GF-D8 (cell line): ENCODE measurements at places on chromosomes 12 and 14.

GRCh38 chr12:14275886-14276285, 89.6 kb upstream of the ATF7IP start:
- peak; percentile 13 for DNase-seq

GRCh38 chr12:92877904-92878303, 51.2 kb downstream of the EEA1 start:
- no peak for DNase-seq

DNA sequence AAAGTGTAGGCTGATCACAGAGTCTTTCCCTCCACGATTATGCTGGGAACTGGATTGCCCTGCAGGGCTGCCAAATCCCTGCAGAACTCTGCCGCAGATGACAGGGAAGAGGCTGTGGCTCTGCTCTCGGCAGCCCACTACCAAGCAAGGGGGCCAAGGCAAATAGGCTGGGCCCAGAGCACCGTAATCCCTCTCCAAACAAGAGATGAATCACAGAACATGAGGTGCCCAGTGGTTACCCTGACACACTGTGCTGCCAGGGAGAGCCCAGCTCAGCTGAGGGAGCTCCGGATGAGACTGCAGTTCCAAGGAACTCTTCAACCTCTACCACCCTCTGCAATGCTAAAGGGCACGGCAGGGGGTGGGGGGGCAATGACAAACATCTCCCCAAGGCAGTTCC, 33.9 kb downstream of the STON2 start:
- DNase-seq: no peak

- no peak for DNase-seq
Observed at GRCh38 chr14:96590190-96590864, 88.1 kb downstream of the PAPOLA start.

- DNase-seq: no peak
Observed at GRCh38 chr14:91750634-91751198, 18.8 kb upstream of the CATSPERB start.

DNA sequence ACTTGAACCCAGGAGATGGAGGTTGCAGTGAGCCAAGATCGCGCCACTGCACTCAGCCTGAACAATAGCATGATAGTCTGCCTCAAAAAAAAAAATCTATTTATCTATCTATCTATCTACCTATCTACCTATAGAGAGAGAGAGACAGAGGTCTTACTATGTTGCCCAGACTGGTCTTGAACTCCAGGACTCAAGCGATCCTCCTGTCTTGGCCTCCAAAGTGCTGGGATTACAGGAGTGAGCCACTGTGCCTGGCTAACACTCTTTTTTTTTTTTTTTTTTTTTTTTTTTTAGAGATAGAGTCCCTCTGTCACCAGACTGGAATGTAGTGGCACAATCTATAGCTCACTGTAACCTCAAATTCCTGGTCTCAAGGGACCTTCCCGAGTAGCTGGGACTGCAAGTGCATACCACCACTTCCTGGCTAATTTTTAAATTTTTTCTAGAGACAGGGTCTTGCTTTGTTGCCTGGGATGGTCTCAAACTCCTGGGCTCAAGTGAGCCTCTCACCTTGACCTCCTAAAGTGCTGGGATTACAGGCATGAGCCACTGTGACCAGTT, 1.9 kb downstream of the FAM186A start:
- no peak for DNase-seq

DNA sequence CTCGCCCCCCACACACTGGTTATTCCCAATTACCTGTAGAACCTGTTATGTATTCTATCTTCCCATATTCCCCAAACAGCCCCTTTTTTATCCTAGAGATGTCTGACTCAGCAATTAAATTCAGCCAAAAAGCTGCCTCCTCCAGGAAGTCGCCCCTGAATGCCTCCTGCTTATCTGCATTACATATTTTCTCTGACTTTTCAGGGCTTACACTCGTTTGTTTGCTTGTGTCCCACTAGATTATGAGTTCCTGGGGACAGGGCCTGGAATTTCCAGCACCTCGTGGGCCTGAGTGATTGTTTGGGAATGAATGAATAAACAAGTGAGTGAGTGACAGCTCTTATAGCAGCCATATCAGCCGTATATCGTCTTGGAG, 99.3 kb upstream of the RFLNA start:
- DNase-seq: no peak

- DNase-seq: no peak
Observed at GRCh38 chr14:76125511-76125910, 26.2 kb upstream of the GPATCH2L start.

DNA sequence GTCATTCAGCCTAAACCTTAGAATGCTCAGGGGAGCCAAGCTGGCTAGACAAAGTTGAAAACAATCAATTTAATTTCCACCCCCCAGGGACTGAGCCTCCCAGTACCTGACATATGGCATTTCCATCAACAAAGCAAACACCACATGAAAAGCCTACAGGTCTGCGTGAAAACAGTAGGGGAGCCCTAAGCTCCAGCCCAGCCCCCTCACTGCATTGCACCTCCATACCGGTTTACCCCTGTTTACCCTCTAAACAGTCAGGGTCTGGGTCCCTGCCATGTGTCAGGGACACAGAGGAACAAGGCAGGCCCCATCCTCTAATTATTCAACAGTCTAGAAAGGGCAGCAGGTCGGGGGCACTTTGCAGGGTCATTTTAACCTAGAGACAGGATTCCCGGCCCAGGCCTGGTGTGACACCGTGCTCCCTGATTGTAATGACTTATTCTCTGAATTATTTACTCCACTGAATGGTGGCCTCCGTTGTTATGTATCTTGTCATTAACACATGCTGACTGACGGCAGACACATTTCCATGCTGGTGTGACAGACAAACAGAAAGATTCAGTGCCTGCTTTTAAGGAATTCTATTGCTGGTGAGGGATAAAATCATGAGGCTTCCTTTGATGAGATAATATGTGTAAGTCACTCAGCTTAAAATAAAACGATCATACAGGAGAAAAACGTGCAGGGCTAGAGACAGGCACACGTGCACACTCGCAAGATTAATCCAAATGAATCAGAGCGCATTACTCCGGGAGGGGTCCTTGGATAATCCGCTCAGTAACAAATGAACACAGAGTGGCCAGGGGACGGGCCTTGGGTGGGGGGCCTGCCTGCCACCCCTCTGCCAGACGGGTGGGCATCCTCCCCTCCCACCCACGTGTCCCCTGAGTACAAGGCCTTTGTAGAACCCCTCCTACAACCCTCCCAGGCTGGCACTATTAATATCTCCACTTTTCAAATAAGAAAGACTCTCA, 23.2 kb downstream of the CCDC88C start:
- DNase-seq: no peak

DNA sequence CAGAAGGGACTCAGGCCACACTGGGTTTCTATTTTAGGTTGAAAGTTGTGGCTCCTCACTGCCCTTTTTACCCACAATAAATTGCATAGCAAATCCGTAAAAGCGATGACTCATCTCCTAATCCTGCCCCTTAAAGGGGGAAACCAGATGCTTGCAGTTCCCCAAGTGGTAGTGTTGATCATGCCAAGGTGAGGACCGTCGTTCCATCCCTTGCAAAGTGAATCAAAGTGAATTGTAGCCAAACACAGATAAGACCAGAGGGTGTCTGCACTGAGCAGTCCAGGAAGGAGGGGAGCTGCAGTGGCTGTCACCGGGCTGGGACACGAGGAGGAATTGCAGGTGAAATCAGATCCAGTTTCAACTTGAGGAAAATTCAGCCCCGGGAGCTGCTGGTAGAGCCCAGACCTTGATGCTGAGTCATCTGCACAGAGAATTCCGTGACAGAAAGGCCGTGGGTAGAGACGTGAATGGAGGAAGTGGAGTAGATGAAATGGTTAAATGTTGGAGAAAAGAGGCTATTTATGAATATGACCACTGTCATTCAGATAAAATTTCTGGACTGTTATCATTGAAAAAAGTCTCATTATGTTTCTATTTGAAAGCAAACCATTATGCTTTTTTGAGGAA, 44.2 kb upstream of the MMP17 start:
- no peak for DNase-seq

- no peak for DNase-seq
Observed at GRCh38 chr14:75279763-75280290, 1.2 kb downstream of the FOS start.

DNA sequence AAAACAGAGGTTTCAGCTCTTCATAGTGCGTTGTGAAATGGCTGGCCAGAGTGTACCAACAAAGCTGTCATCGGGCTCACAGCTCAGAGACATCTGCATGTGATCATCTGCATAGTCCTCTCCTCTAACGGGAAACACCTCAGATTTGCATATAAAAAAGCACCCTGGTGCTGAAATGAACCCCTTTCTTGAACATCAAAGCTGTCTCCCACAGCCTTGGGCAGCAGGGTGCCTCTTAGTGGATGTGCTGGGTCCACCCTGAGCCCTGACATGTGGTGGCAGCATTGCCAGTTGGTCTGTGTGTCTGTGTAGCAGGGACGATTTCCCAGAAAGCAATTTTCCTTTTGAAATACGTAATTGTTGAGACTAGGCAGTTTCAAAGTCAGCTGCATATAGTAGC, 14.3 kb upstream of the PAPLN start:
- DNase-seq: no peak

DNA sequence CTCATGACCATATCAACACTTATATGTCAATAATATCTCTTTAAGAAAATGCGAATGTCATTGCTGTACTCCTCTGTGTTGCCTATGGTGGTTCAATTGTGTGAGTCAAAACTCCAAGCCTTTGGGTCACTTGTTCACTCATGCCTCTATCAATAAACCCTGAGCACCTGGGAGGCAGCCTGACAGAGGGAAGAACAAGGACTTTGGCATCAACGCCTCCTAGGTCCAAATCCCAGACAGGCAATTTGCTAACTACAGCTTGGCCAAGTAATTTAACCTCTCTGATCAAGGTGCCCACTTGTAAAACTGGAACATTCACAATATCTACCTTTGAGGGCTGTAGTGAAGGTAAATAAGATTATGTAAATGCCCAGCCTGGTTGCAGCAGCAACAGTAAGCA, 137.8 kb downstream of the SAMD4A start:
- DNase-seq: no peak

- DNase-seq: no peak
Observed at GRCh38 chr12:116395396-116395795, 117.9 kb upstream of the MED13L start.

DNA sequence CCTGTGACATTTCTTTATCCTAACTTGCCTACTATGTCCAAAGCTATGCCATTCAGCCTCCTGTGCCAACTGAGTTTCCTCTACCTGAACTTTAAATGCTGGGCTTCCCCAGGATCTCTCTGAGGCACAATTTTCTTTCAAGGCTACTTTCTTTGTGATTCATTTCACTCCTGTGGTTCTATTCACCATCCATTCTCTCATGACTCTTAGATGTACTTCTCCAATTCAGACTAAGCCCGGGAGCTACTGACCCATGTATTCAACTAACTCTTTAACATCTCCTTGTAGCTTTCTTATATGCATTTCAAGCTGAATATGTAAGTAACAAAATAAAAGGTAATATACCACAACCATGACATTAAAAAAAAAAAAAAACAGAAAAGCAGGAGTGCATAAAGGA, 738.9 kb upstream of the USP15 start:
- DNase-seq: no peak

DNA sequence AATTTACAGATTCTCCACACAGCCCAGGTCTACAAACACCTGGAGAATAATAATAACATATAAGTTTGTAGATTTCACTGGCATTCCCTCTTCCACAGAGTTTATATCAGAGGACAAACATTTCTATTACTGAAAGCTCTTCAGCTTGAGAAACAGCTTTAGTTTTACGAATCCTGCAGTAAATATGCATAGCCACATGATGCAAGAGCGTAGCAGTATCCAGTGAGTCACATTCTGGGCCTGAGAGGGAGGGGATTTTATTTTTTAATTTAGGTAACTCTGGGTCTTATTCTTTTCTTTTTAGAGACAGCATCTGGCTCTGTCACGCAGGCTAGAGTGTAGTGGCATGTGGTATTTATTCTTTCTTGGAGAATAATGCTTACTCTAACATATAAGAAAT, 1002.8 kb downstream of the TRHDE start:
- no peak for DNase-seq

DNA sequence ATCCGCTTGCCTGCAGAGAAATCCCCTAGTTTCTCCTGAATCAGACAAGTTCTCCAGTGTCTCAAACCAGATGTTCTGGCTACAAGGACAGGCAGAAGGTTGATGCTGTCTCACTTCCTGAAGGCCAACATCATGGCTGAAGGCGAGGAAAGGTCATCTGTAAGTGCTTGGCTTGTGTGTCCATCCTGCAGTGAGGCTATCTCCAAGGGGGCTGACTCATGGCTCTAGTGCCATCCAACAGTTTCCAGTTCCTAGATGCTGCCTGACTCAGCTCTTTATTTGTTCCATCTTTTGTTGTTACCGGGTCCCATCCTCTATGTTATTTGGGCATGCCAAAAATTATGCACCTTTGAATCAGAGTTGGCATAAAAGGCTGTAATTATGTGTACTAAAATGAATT, 232.1 kb upstream of the TBX3 start:
- DNase-seq: no peak

- DNase-seq: no peak
Observed at GRCh38 chr14:70514168-70515069, 20.4 kb downstream of the ADAM20 start.

DNA sequence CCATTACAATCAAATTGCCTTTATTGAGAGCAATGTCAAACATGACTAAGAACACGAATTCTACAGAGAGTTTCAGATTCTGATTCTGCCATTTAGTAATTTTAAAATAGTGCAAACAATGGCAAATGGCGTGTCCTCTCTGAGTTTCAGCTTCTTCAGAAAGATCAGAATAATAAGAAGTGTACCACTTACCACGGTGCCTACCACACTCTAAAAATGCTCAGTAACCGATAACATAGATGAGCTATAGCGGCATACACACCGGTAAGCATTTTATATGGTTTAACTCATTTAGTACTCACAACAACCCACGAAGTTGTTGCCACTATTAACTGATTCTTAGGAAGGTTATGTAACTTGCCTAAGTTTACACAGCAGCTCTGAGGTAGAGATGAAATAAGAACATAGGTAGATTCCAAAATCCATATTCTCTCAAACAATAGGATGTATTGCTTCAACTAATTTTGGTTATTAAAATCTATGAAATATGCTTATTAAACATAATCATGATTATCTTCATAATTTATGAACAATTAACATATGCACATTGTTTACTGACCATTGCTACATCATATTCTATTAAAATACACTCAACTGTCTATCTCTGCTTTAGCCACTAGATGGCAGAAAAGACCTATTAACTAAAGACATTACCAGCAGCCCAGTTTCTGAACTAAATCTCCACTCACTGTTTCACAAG, 38.3 kb downstream of the SLC6A15 start:
- peak; percentile 12 for DNase-seq

GRCh38 chr14:60760644-60761364, 26.2 kb downstream of the MNAT1 start:
- no peak for DNase-seq

GRCh38 chr12:13374793-13375192, 178.3 kb downstream of the EMP1 start:
- DNase-seq: no peak

DNA sequence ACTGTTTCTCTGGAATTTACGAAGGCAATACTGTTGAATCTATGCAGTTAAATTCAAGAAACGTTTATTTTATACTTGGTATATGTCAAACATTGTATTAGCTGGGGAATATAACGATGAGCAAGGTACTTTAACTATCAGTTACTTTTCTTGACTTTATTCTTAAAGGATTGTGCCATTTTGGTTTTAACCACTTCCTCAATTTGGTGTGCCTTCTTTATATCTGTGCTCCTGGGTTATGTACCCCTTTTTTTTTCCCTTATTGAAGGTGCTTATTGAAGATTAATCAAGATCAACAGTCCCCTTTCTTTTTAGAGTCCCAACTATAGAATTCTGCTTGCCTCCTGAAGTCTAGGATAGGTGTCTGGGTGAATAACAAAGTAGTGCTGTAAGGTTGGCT, 5.8 kb downstream of the RAB21 start:
- peak; percentile 16 for DNase-seq
